Naive thymus-derived CD8-positive, alpha-beta T cell (primary cell): ENCODE measurements at places on chromosomes 1 and 21. TPM values are rescaled to one million over a fixed set of nuclear protein-coding genes. Genes with fewer than 3 reads are reported as not detected.

DNA sequence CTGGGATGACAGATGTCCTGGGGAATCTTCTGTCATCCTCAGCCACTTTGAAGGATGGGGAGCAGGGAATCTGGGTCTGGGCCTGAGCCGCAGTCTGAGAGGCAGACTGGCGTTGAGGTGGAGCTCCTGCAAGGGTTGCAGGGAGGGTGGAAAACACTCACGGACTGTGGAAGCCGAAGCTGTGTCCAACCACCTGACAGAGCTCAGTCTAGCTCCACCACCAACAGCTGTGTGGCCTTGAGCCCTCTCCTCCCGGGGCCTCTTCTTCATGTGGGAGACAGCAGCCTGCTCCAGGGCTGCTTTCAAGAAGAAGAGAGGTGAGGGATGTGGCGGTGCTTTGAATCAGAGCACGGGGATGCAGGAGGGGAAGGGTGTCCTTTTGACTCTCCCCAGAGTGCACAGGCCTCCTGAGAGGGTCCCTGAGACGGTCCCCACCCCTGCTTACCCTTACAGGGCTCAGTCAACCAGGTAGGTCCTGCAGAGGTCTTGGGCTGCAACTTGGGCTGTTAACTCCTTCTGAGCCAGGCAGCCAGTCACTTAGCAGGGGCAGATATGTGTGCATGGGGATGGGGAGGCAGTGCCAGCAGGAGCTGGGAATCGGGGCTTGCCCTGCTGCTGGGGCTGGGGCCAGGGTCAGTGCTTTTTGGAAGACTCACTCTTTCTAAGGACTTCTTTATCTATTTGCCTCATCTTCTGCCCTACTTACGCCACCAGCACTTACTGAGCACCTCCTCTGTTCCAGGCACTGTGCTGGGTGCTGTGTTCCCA, 216.3 kb downstream of the PTPRU start:
- DNase-seq = no peak

DNA sequence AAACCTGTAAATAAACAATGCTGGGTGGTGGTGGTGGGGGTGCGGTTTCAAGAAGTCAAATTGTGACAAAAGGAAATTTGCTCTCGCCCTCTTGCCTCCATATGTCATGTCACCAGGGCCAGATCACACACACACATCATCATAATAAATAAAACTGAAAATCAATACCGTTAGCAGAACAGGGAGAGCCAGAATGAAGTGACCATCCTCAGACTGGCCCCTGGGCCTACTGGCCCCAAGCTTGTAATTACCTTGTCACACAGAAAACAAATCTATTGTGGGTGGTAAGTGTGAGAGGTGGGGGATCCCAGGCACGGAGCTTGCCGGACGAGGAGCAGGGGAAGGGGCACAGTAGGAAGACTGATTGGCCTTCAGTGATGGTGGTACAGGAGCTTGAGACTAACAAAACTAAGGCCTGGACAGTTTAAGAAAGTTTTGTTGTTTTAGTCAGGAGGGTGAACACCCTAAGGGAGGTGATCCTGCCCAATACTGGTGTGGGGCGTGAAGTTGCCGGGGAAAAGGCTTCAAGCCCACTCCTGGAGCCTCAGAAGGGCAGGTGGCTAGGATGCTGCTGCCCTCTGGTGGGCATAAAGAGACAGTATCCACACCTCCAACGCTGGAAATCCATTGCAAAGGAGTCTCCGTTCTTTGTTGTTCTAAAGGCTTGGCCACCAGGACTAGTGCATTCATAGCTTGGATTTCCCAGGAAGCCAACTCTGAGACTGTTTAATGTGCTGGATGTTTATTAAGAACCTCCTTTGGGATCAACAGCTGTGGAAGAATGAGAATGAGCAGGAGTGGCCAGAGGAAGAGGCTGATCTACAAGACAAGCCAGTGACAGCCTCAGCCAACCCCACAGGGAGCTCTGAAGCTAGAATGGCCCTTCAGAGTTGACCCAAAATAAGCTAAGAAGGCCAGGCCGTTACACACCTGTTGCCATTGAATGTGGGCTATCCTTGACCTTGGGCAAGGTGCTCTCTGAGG, 8.1 kb upstream of the C1orf216 start:
- peak; percentile 57 for DNase-seq

GRCh38 chr21:41360072-41360821, 1.6 kb upstream of the MX2 start:
- no peak for DNase-seq

DNA sequence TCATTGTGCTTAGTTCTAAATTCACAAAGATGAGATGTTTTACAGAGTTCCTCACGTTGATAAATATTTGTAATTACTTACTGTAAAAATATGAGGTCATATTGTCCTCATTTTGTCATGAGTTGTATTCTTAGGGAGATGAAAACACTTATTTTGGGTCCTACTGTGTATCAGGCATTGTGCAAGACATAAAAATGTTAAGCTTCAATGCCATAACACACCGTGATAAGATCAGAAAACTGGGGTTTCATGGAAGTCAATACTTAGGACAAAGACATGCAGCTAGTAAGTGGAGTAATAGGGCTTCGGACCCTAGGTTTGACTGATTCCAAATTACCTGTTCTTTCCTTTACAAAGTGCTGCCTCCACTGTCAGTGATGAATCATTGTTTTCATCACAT, 720.7 kb upstream of the ZP4 start:
- DNase-seq = no peak

DNA sequence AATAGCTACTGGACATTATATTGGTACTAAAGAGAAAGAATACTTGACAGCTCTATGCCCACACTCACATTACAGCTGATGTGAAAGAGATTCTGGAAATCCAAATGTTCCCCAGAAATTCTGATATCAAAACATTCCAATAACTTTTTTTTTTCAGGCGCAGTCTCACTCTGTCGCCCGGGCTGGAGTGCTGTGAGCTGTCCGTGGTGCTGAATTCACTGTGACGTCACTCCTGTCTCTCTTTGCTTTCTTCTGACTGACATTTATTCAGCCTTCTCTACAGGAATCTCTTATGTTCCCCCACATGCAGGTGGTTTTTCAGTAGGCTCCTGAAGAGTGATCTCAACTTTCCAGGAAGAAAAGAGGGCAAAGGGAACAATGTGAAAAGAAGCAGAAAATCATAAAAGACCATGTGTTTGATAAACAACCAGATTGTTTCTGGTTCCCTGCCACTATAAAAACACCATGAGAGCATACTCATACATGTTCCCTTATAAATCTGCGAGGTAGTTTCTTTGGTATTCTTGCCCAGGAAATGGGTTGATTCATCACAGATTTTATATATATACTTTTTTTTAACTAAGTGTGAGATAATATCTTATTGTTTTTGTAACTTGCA, 6.2 kb downstream of the S100A7A start:
- peak; percentile 57 for DNase-seq

GRCh38 chr1:204480515-204480914, 14.1 kb downstream of the PIK3C2B start:
- no peak for DNase-seq

The CYP4B1 gene
- not detected for total RNA-seq

DNA sequence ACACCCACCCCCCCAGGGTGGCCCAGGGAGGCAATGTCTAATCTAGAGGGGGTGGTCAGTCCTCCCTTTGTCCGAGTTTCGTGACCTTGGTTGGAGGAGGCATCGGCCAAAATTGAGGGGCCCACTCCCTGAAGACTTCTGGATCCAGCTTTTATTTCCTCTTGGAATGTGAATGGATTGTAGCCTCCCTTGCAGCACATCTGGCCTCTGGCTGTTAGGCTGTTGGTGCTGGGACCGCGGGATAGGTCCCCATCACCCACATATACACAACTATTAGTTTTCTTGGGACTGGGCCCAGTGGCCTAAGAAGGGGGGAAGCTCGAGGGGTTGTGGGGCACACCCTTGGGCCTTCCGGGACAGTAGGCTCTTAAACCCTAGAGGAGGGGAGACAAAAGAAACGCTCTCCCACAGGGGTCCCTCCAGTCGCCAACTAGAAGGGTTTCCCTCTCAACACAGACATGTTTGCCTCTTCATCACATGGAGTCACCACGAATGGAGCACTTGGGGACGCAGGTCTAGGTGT, 2.5 kb downstream of the LHX4 start:
- DNase-seq = no peak

- peak; percentile 57 for DNase-seq
Measured at GRCh38 chr1:94481473-94481933, 60.1 kb downstream of the F3 start.

- DNase-seq = no peak
Measured at GRCh38 chr1:243974451-243975292, 76.4 kb upstream of the ZBTB18 start.

The TDRD5 gene
- not detected for total RNA-seq

DNA sequence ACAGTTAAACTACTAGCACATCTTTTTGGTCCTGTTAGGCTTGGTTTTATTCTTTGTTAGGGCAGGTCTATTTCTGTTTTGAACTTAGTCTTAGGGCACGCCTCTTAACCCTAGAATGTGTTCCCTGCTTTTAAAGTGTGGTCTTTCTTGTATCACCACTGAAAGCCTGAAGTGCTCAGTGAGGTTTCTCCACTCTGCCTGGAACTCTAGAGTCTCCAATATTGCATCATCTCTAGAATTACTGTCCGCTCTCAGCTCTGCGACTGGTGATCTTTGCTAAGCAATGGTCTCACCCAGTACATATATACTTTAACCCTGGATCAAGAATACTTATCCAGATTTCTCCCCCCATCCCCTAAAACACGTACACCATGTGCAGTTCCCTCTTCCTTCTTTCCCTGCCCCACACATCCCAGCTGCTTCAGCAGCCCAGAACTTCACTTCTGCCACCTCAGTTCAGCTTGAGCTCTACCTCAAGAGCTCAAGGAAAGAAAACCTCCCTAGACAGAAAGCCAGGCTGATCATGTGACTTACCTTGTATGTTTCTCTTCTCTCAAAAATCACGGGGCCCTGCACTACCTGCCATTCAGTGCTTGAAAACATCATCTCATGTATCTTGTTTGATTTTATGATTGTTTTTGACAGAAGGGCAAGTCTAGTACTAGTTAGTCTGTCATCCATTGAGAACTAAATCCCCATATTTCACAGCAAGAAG, 59.9 kb downstream of the TENT5C start:
- no peak for DNase-seq

DNA sequence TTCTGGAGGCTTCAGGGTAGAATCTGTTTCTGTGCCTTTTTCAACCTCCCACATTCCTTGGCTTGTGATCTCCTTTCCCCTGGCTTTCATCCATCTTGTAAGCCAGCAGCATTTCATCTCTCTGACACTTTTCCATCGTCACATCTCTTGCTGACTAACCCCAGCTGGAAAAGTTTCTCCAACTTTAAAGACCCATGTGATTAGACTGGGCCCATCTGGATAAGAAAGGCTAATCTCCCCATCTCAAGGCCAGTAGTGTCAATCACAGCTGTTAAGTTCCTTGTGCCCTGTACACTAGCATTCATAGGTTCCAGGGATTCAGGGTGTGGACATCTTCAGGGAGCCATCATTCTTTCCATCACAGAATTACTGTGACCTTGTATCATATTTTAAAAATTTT, 452.1 kb downstream of the TTLL7 start:
- no peak for DNase-seq

GRCh38 chr1:194447636-194448035, 1261.2 kb upstream of the B3GALT2 start:
- no peak for DNase-seq

GRCh38 chr1:111948209-111949171, 41.0 kb downstream of the KCND3 start:
- no peak for DNase-seq

GRCh38 chr21:29368906-29369305, 70.2 kb downstream of the BACH1 start:
- DNase-seq = no peak

The TMEM200B gene
- not detected for total RNA-seq
